Stimulated activated CD4-positive, alpha-beta T cell treated with anti-CD3 and anti-CD28 coated beads, Interleukin-4, amount 100 ng/mL, for 1 hour (primary cell): ENCODE measurements at places on chromosomes 1 and 21.

- no peak for DNase-seq
Observed at GRCh38 chr21:41367301-41367944, 5.6 kb downstream of the MX2 start.

DNA sequence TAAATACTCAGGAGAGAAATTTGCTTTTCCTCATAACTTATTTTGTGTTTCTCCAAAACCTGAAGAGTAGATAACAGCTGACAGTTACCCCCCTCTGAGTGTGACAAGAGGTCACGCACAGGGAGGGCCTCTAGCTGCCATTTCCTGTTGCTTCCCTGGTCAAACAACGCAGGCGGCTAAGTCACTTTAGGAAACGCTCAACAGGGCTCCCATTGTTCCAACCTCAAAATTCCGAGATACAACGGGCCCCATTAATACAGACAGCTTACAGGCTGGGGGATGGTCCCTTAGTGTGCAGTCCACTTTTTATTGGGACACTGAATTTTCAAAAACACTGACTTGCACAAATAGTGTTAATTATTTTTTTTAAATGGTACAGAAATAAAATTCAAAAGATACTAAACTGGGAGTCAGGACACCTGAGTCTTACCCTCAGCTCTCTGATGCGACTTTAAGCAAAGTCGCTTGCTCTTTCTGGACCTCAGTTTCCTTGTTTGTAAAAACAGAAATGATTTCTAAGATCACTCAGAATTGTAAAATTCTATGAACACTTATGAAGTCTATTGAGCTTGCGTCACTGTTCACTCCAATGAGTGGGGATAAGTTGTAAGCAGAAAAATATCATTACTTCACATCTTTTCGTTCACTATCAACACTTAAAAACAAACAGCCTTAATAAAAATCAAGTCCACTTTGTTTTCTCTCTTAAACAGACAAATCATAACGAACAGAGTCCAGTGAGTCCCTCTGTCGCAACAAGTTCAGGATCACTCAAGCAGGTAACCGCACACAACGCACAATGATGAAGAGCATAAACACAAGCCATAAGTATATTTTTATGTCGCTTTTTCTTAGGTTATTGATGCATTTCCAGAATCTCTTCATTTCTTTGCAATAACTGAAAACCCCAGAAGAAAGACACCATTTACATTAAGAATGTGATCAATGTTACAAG lies 13.5 kb downstream of the LZIC start:
- DNase-seq, result no peak

DNA sequence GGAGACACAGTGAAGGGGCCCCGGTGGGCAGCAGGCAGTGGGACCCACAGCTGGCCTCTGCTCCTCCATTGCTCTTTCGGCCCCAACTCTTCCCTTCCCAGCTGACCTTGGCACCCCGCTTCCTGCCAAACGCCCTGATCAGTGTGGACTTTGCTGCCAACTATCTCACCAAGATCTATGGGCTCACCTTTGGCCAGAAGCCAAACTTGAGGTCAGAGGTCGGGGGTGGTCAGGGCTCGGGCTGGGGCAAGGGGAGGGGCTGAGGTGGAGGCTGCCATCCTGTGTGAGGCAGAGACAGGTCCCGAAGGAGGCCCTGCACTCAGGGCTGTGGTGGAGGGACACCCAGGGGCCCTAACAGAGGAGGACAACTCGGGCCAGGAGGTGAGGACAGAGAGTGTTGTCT lies 13.7 kb downstream of the PODN start:
- DNase-seq, result no peak

- no peak for DNase-seq
Observed at GRCh38 chr21:43277481-43278351, 108.9 kb downstream of the CRYAA start.

DNA sequence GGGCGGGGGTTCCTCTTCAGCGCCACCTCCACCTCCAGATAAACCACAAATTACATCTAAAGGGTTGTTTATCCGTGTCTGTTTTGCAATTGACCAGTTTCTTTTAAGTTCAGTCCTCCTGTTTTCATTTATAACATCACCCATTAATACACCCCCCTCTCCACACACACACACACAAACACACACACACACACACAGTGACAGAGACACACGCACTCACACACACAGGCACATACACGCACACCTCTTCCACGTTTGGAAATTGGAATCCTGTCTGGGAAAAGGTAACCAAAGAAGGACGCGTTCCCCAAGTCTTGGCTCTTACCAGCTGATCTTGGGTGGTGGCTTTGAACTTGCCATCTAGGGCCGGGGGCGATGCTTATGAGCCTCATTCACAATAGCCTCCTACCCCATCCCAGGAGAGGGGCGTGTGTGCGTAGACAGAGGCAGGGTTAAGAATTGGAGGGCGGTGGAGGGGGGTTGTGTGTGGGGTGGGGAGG lies 442 bp upstream of the CSMD2 start:
- no peak for DNase-seq

GRCh38 chr1:10657088-10657847 lies 139.2 kb downstream of the CASZ1 start:
- no peak for DNase-seq

- DNase-seq, result no peak
Observed at GRCh38 chr1:195236991-195237889, 1371.0 kb downstream of the KCNT2 start.

DNA sequence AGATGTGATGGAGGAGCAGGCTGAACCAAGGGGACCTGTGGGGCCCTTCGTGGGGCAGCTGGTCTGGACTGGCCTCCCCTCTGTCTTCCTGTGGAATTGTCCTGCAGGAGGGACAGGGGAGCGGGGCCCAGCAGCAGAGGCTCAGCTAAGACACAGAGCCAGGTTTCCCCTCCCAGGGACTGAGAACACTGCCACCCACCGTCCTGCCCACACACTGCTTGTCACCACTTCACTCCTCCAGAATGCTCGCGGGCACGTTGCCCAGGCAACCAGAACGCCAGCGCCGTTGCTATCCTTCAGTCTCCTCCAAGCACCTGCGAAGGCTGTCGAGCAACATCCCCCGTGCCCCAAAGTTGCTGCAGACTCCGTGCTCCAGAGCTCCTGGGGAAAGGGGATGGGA lies 46.4 kb downstream of the AJAP1 start:
- no peak for DNase-seq

DNA sequence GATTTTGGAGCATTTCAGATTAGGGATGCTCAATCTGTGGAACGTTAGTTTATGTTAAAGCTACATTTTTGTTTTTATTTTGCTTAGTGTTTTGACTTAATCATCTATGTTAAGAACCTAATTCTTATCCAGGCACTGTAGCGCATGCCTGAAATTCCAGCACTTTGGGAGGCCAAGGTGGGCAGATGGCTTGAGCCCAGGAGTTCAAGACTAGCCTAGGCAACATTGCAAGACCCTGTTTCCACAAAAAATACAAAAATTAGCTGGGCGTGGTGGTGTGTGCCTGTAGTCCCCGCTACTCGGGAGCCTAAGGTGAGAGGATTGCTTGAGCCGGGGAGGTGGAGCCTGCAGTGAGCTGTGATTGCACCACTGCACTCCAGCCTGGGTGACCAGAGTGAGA lies 23.4 kb downstream of the FNBP1L start:
- no peak for DNase-seq

DNA sequence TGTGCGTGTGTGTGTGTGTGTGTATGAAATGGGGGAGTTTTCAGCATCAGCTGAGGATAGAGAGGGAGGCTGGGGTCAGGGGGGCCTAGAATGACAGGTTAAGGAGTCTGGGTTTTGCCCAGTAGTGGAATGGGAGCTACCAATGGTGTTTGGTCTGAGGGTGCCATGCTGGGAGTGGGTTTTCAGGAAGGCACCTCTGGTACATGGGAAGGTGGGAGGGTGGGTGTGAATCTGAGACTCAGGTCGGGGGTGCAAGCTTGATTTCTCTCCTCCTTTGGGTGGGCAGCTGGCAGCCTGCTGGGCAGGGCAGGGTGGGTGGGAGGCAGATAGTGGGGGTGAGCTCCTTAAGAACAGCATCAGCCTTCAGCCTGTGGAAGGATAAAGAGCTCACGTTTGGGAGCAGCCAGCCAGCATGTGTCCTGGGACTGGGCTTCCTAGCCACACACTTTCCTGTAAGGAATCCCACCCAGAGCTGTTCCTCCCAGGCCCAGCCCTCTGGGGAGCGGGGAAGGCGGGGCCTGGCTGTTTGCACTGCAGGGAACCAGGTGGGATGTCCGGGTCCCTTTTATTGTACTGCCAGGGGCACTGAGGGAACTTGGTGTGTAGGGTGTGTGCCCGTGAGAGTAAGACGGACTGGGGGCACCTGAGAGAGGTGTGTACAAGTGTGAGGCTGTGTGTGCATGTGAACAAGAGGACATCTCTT lies 152.8 kb downstream of the FOXD2 start:
- no peak for DNase-seq

GRCh38 chr1:29210278-29211085 lies 20.3 kb downstream of the MECR start:
- DNase-seq, result no peak

- no peak for DNase-seq
Observed at GRCh38 chr1:53508991-53509666, 49.9 kb downstream of the DMRTB1 start.

GRCh38 chr1:34839526-34840305 lies 19.8 kb downstream of the SMIM12 start:
- no peak for DNase-seq

DNA sequence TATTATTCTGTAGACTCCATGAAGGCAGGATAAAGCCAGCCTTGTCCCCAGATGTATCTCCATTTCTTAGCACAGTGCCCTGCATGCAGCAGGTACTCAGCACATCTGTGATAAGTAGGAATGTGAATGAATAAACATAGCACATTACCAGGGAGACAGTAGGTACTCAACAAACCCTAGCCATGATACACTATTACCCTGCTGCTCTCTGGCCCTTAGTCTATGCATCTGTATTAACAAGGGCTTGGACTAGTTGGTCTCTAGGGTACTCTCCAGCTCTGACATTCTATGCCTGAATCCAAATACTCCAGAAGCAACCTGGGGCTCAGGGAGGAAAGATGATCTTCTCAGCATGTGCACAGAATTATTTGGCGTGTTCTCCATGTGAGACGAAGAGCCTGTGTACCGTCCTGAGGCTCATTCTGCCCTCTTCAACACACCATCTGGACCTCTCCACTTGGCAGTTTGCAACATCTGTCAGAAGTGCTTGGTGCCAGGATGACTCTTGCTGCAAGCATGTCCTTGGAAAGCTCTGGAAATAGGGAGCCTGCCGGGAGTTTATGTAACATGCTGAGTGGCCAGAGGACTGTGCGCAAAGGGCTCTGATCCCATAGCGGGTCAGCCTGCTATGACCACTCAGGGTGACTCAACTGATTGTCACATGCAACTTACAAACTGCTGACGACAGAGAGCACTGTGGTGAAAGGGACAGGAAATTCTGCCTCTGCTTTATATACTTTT lies 228.2 kb upstream of the USP24 start:
- DNase-seq, result no peak
